Left lobe of liver (tissue), 2 donors: ENCODE measurements at places on chromosomes 11 and 22.

GRCh38 chr11:64754124-64754918, 5.5 kb downstream of the PYGM start:
- no peak for DNase-seq

GRCh38 chr11:47007579-47007978, 71.0 kb downstream of the CSTPP1 start:
- no peak for DNase-seq

DNA sequence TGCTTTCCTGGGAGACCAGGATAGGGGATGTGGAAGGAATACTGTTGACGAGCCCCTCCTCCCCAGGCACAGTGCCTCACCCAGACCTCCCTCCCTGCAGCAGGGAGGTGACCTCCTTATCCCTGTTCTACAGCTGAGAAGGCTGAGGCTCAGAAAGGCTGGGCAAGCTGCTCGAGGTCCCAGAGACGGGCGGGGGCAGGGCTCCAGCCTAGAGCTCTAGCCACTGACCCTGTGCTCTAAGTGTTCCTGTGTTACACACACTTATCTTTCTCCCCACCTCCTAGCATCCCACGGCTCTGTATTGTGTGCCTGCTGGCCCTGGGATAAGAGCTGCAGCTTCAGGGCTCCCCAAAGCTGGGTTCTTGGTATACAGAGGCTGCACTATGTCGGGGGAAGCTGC, 7.9 kb downstream of the CCDC134 start:
- DNase-seq: no peak

DNA sequence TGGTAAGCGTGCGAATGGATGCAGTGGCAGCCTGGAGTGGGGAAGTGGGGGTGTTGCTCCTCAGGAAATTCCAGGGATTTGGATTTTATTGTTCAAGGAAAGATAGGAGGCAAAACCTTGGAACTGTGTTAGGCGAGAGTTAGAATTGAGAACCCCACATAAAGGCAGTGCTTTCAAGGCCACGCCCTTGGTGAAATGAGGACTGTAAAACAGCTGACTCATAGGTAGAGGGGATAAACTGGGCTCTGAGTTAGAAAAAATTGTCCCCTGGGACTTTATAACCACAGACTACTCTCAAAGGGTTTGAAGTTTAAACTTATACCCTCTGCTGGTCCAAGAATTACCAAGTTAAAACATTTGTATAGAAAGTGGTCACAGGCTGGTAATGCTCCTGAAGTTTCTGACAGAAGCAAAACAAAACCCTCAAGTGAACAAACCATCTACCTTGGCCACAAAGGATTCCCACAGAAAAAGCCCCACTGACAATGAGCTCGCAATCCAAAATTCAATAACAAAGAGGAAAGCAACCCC, 250.3 kb upstream of the TBCEL start:
- DNase-seq: no peak

- DNase-seq: no peak
Observed at GRCh38 chr11:75873417-75874221, 58.6 kb downstream of the UVRAG start.

DNA sequence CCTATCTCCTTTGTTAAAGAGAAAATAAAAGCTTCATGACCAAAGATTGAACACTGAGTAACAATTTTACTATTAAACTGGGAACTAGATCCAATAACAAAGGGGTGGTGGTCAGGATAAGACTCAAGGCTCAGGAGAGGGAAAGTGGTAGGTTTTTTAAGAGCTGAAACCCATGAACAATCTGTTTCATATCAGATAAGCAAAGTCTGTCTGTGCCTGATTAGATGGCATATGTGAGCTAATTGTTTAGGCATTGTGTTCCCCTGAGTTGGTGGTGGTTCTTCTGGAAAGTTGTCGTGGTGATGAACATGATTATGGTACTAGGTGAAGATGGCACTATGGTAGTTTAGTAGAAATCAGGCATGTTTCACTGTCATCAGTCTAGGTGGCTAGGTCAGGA, 24.4 kb downstream of the USP47 start:
- DNase-seq: no peak

- DNase-seq: no peak
Observed at GRCh38 chr11:132631989-132632388, 900.3 kb downstream of the OPCML start.

GRCh38 chr11:831961-832528, 707 bp upstream of the CD151 start:
- no peak for DNase-seq

GRCh38 chr22:37665487-37665886, 7.0 kb downstream of the PDXP start:
- DNase-seq: no peak

- DNase-seq: no peak
Observed at GRCh38 chr11:27024865-27025264, 15.8 kb upstream of the BBOX1 start.

GRCh38 chr11:18974192-18974591, 35.0 kb upstream of the MRGPRX1 start:
- DNase-seq: no peak

GRCh38 chr11:8989453-8989852, 14.3 kb downstream of the NRIP3 start:
- DNase-seq: no peak

DNA sequence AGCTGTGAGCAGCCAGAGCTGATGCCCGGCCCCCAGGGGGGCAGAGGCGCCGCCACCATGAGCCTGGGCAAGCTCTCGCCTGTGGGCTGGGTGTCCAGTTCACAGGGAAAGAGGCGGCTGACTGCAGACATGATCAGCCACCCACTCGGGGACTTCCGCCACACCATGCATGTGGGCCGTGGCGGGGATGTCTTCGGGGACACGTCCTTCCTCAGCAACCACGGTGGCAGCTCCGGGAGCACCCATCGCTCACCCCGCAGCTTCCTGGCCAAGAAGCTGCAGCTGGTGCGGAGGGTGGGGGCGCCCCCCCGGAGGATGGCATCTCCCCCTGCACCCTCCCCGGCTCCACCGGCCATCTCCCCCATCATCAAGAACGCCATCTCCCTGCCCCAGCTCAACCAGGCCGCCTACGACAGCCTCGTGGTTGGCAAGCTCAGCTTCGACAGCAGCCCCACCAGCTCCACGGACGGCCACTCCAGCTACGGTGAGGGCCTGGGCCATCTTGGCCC, 6.1 kb downstream of the CDC42EP1 start:
- DNase-seq: no peak

DNA sequence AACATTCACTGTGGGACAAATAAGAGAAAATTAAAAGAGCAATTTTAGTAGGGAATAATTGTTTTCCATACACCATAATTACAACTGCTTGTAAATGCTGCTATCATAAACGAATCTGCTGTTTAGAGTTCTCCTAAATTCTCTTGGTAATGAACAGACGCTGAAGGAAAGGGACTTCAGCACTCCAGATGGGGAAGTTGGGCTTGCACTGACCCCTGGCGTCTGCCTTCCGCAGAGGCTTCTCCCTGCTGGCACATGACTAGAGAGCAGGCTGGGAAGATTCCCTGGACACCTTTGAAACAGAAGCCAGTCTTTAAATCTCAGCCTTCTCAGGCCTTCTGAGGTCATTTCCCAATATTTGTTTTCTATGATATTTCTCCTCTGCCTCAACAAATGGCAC, 84.1 kb downstream of the NXPE2 start:
- peak; percentile 56 for DNase-seq

DNA sequence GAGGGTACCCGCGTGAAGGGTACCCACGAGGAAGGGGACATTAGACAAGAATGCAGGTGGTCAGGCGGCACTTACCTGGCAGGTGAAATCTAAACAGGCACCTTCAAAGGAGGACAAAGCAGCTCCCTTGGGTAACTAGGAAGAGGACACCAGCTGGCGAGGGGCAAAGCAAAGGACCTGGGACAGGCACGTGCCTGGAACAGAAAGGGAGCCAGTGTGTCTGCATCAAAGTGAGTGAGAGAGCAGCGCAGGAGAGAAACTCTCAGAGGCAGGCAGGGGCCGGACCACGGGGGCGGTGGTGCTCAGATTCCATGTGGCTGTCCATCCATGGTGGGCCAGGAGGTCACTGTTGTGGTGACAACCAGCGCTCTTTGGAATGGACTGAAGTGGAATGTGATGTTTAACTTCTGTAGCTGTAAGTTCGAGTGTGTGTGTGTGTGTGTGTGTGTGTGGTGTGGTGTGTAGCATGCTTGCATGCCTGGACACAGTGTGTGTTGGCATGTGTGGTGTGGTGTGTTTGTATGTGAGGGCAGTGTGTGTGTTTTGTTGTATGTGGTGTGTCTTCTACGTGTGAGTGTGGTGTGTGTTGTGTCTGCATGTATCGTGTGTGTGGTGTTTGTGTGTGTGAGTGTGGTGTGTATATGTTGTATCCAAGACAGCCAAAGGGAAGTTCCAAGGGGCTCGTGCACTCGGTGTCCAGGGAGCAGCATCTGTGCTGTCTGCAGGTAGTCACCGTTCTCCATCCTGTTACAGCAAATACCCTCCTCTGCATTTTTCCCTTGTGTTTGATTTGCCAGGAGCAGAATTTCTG, 86.4 kb downstream of the CDKN1C start:
- DNase-seq: no peak

- no peak for DNase-seq
Observed at GRCh38 chr11:95764267-95764898, 25.2 kb downstream of the FAM76B start.

- DNase-seq: no peak
Observed at GRCh38 chr11:64126796-64127195, 39.1 kb downstream of the MACROD1 start.

GRCh38 chr22:27537501-27537900, 264.1 kb downstream of the MN1 start:
- no peak for DNase-seq

DNA sequence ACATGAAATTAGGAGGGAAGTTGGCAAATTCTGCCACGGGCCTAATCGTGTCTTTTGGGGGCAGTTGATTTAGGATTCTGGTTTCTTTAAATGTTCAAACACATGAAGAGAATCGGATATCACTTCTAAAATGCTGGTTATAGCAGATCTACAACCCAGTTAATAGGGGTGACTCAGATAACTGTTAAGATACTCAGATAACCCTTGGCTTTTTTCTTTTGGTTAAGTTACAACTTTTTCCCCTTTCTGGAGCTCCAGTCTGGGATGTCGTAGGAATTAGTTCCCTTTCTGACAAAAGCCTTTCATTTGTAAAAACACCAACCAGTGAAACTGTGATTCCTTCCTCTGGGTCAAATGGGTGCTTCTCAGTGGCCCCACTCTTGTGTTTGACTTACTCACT, 976 bp downstream of the DEPDC7 start:
- DNase-seq: no peak

- DNase-seq: no peak
Observed at GRCh38 chr11:110468121-110468520, 38.4 kb downstream of the FDX1 start.

- DNase-seq: no peak
Observed at GRCh38 chr22:28222976-28223745, 304.1 kb upstream of the PITPNB start.

- DNase-seq: no peak
Observed at GRCh38 chr11:5631417-5631816, 6.6 kb downstream of the TRIM34 start.

DNA sequence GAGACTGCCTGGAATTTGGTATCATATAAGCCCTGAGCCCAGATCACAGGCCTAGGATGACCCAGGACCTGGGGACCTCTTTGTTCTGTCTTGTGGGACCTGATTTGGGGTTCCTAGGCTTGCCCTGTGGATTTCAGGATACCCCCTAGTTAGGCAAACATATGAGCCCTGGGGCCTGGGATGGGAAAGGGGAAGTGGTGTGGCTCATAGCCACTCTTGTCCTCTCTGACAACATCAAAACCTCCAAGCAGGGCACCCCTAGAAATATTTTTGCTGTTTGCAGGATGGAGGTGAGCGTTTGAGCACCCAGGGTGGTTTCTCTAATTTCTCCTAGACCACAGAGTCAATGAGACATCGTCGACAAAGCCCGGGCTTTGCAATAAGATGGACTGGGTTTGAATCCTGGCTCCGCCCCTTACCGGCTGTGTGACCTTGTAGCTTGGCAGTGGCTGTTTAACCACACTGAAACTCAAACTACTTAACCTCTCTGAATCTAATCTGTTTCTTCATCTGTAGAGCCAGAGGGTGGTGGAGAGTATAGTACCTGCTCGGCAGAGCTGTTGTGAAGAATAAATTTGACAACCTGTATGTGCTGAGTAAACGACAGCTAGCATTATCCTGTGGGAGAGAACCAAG, 5.3 kb upstream of the LRRC10B start:
- no peak for DNase-seq

GRCh38 chr22:27394806-27395404, 406.7 kb downstream of the MN1 start:
- no peak for DNase-seq

DNA sequence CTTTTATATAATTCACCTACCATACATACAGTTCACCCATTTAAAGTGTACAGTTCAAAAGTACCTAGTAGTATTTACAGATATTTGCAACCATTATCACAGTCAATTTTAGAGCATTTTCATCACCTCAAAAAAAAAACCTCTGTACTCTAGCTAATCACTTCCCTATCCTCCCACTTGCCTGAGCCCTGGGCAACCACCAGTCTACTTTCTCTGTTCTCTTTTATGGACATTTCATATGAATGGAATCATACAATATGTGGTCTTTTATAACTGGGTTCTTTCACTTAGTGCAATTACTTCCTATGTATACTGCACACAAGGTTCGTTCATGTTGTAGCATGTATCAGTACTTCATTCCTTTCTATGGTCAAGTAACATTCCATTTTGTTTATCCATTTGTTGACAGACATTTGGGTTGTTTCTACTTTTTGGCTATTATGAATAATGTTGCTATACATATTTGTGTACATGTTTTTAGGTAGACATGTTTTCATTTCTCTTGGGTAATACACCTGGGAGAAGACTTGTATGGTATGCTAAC, 17.8 kb upstream of the NEU3 start:
- no peak for DNase-seq

- peak; percentile 47 for DNase-seq
Observed at GRCh38 chr11:83713708-83714107, 427.5 kb upstream of the CCDC90B start.

DNA sequence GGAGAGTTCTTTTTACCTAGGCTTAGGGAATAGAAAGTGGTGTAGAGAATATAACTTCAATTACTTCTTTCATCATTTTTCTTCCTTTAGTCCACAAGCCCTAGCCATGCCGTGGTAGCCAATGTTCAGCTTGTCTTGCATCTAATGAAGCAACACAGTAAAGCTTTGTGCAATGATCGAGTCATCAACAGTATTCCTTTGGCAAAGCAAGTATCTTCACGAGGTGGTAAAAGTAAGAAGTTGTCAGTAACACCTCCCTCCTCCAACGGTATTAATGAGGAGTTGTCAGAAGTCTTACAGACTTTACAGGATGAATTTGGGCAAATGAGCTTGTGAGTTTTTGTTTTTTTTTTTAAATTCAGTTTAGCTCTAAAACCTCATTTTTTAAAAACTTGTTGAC, 37.4 kb downstream of the CEP57 start:
- no peak for DNase-seq
